Motor neuron (in vitro differentiated cells): ENCODE measurements at places on chromosomes 5 and 9.

GRCh38 chr5:45437752-45438151, 258.4 kb downstream of the HCN1 start:
- no peak for ATAC-seq

DNA sequence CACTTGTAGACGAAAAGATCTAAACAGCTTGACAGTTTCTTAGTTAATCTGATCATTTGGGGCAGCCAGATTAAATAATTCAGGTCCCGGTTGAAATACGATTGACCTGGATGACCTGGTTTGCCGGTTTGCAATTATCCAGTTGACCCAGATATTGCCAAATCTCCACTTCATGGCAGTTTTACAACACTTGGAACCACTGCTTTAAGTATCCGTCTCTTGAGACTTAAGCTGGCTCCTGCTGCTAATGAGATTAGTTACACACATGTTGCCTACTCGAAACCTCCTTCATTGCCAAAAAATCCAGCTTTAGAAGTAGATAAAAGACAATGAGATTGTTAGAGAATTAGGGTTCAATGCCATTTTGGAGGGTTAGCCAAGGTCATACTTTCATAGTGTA, 136.2 kb upstream of the HAPLN1 start:
- ATAC-seq, result no peak

- ATAC-seq, result peak; percentile 16
Measured at GRCh38 chr9:114259798-114260523, 62.9 kb upstream of the ORM1 start.

- ATAC-seq, result no peak
Measured at GRCh38 chr5:151154931-151155774, 2.4 kb downstream of the ANXA6 start.

DNA sequence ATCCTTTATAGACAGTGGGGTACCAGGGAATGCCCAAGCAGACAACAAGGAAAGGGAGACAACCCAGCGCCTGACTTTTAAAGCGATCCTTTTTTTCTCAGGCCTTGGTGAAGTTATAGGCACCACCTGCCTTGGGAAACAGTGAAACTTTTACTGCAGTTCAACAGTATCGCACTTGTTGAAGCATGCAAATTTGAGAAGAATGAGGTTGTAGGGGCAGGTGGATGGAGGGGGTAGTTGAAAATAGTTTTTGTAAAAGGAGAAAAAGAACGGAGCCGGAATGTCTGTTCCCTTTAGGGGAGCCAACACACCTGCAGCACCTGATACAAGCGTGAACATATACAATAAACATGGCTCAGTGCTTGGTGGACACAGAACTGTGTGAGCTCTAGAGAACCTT, 190.2 kb upstream of the NR3C1 start:
- ATAC-seq, result no peak

DNA sequence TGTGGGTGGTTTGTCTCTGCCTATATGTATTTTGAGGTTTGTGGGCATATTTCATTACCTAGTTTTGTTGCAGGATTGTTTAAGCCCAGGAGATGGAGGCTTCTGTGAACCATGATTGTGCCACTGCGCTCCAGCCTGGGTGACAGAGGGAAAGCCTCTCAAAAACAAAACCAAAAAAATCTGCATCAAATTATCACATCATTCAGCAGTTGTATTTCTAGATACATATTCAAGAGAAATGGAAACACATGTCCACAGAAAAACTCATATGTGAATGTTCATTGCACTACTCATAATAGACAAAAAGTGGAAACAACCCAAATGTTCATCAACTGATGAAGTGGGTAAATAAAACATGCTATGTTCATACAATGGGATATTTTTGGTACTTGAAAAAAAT, 29.9 kb downstream of the HSPA4 start:
- ATAC-seq, result no peak

GRCh38 chr9:87603854-87604490, 106.3 kb downstream of the DAPK1 start:
- no peak for ATAC-seq

- ATAC-seq, result no peak
Measured at GRCh38 chr5:150162142-150162513, 4.5 kb upstream of the CDX1 start.

GRCh38 chr9:72154468-72155285, 5.4 kb downstream of the GDA start:
- ATAC-seq, result no peak

DNA sequence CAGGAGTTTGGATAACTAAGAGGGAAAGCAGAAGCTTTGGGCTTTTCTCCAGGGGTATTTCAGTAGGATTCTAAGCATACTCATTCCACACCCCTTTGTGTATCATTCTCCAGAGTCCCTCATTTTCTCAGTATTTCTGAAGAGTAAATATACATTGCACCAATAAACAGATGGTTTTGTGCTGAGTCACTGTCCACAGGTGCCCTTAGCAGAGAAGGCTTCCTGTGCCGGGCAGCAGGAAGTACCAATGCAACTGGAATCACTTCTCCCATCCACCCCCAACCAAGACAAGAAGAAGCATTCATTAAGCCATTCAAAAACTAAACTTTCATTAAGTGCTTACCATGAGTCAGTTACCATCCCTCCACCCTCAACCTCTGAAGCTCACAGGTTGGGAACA, 3.6 kb upstream of the CCNJL start:
- ATAC-seq, result no peak

- ATAC-seq, result no peak
Measured at GRCh38 chr5:115522832-115523403, 21.7 kb downstream of the FEM1C start.
